Stimulated activated CD8-positive, alpha-beta memory T cell treated with anti-CD3 and anti-CD28 coated beads, Interleukin-7, amount 100 ng/mL, for 1 hour (primary cell): ENCODE measurements at places on chromosomes 2 and 18.

DNA sequence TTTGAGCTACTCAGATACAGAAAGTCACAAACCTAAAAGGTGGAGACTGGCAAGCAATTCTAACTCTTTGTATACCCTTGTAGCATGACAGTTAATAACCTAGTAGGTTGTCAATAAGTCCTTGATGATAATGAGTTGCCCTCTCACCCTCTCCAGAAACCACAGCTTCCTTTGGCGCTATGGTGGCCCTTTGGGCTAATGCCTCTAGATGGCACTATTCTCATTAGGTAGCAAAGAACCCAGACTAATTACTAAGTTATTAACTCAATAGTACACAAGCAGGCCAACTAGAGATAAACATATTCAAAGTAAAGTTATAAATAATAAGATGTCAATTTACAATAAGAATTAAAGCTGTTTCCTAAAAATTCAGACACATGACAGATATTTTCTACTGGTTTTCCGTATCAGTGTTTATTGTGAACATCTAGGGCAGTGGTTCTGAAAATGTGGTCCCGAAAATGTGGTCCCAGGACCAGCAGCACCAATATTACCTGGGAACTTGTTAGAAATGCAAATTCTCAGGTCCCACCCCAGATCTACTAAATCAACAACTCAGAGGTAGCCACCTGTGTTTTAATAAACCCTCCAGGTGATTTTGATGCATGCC is 41.1 kb downstream of the LDAH start:
- no peak for DNase-seq

DNA sequence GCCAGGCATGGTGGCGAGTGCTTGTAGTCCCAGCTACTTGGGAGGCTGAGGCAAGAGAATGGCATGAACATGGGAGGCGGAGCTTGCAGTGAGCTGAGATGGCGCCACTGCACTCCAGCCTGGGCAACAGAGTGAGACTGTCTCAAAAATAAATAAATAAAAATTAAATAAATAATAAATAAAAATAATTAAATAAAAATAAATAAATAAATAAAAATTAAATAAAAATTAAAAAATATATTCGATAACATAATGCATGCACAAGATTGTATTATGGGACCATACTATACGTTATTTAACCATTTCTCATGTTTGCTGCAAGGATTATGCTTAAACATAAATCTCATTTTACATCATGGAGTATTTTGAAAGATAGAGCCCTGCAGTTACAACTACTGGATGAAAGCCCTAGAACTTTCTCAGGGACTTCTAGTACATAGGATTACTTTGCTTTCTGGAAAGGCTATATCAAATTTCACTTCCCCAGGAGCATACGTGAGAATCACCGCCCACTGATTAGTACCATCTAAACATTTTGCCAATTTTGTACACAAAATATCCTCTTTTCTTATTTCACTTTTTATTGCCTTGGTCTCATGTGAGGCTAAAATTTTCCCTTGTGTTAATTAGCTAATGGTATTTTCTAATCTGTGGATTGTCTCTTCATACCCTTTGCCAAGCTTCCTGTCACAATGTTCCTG is 234.3 kb upstream of the LYPD1 start:
- no peak for DNase-seq

DNA sequence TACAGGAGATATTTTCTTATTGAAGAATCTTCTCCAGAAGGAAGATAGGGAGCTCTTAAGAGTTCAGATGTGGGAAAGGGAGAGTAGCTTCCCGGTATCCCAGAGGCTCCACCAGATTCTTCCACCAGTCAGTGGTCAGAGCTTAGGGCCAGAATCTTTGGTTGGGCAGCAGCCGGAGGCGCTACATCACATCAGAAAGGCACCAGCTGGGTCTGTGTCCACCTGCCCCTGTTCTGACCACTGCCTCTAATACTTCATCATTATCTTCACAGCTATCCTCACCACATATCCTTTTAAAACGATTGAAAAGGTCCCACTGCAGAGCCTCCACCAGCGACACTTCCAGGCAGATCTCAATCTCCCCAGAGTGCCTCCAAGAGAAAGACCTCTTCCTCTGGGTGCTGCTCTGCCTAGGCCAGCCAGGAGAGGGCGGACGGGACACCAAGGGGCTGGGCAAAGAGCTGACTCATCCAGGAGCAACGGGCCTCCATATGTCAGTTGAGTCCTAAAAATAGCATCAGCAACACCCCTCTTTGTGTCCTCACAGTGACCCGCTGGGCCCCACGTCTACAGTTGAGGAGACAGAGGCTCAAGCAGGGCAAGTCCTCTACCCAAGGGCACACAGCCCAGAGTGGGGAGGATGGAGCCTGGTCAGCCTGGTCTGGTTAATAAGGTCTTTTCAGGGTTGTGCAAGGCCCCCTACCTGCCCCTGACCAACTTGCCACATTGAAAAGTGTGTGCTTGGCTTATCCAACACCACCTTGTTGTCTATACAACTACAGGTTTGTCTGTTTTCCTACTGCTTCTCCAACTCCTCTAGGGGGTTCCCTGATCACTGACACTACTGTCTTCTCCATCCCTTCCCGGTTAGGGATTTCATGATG is 81.2 kb downstream of the ADD2 start:
- DNase-seq = no peak

GRCh38 chr2:30326497-30326896 is 95.2 kb downstream of the LBH start:
- no peak for DNase-seq

GRCh38 chr2:188142636-188143295 is 148.9 kb upstream of the GULP1 start:
- DNase-seq = no peak

- DNase-seq = no peak
These were observed 36.6 kb downstream of the POMC start for GRCh38 chr2:25131567-25132298.

GRCh38 chr2:239145106-239145505 is 255.7 kb downstream of the HDAC4 start:
- no peak for DNase-seq

GRCh38 chr18:26524504-26525351 is 23.6 kb downstream of the KCTD1 start:
- no peak for DNase-seq

GRCh38 chr18:27411911-27412310 is 226.8 kb upstream of the CHST9 start:
- no peak for DNase-seq

GRCh38 chr2:175152242-175152641 is 15.8 kb downstream of the ATF2 start:
- DNase-seq = no peak

DNA sequence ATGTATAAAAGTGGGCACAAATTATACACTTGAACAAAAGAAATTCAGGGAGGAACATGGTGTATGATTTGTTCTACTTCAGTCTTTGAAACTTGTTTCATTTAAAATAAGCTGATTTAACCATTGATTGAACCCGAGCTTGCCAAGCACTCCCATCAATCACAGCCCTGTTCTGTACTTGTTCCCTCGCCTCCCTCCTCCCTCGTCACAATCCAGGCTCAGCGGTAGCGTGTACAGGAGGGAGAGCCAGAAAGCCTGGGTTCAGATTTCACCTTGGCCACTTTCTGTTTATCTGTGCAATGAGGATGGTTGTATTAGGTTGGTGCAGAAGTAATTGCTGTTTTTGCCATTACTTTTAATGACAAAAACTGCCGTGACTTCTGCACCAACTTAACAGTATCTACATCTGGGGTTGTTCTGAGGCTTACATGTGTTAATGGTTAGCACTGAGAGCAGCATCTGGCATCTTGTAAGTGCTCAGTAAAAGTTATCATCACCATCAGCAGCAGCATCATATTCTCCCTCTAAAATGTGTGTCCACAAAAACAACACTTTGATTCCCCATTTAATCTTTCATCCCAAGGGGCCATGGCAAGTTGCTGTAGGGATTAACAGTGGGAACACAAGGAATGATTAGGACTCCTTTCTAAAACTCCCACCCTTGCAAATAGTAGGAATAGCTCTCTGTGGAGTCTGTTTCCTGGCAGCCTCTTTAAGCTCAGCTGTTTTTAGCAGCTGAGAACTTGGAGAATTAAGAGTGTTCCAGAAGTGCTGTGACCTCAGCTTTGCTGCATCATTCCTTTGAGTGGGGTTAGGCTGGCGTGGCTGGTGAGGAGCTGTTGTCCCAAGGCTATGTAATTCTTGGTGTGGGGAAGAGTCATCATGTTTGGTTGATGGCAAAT is 4.7 kb downstream of the DPYSL5 start:
- no peak for DNase-seq

DNA sequence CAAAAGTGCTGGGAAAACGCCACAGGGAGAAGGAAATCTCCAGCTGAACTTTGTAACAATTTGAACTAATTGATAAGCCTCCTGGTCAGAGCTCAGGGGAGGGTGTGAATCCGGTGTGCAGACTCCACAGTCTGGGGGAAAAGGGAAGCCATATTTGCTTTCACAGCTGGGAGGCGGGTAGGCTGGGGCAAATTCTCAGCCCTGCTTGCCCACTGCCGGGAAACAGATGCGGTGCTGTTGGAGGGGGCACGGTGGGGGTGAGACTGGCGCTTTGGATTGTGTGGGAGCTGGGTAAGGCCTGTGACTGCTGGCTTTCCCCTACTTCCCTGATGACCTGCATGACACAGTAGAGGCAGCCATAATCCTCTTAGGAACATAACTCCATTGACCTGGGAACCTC is 134.8 kb downstream of the ADCYAP1 start:
- DNase-seq = no peak

DNA sequence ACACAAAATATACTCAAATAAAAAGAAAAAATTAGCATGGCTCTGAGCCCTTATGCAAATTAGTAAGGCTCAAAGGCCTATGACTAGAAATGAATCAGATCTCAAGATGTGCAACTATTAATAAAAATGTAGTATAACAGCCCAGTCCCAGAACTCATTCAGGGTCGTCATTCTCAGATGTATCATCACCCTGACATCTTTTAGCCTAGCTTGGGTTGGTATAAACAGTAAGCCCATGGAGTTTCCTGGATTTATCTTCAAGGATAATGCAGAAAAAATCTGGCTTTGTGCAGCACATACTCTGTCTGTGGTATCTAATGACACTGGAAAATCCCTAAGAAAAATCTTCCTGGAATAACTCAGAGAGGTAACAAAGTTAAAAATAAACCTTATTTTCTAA is 239.3 kb downstream of the ZNF385B start:
- DNase-seq = no peak
